ENCODE measurements at places on chromosomes 12 and 14.

DNA sequence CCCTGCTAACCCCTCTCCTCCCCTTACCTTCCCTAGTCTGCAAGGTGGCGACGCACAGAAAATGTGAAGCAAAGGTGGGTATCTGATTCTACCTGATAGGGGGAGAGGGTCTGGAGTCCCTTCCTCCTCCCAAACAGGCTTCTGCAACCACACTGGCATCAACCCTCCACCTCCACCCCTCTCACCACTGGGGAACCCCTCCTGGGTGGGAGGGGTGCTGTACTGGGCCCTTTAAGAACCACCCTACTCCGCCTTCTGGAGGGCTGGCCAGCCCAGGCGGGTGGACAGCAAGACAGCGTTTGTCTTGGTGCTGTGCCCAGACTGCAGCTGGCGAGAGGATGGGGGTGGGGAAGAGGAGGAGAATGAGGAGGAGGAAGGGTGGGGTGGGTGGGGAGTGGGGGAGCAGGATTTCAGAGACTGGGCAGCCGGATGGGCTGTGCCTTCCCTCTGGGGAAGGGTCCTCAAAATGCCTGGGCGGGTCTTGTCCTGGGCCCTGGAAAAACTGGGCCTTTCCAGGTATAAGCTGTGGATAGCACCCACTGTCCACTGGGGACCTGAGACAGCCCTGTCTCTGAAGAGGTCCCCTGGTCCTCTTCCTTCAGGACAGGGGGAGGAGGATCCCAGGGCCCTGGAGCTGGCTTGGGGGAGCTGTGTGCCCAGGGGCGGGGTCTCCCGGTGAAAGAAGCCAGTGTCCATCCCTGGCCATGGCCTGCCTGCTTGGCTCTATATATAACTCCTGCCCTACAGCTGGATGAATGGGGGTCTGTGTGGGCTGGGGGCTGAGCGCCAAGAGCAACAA is 2.8 kb downstream of the TNS2 start:
- DNase-seq = no peak

- no peak for DNase-seq
These were observed at the start of gene EVL for GRCh38 chr14:100065111-100065871. Gene EVL (plus strand): TSS chr14:100065422. CDS start chr14:100065501, 79 bp downstream.

GRCh38 chr12:52437508-52437907 is 3.3 kb upstream of the KRT75 start:
- DNase-seq = no peak

- DNase-seq = peak; percentile 61
These were observed 101.2 kb downstream of the EEA1 start for GRCh38 chr12:92827836-92828431.

DNA sequence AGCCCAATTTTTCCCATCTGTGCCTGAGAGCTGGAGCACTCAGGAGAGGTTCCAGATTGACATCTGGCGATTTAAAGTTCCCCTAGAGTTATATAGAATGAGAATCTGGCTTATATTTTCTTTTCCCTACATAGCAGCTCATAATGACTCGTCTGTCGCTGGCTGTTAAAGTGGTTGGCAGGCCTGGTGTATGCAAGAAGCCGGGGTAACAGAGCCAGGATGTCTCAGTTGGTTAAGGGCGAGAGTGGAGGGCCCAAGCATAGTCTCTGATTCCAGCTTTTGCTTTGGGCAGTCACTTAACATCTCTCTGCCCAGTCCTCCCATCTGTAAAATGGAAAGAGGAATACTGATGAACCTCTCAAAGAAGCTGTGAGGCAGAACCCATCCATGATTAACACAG is 751.6 kb downstream of the NOVA1 start:
- no peak for DNase-seq

- no peak for DNase-seq
These were observed 226.2 kb downstream of the TRHDE start for GRCh38 chr12:72498354-72498753.

- peak; percentile 88 for DNase-seq
These were observed 895 bp upstream of the CCDC88C start for GRCh38 chr14:91418387-91419043.

DNA sequence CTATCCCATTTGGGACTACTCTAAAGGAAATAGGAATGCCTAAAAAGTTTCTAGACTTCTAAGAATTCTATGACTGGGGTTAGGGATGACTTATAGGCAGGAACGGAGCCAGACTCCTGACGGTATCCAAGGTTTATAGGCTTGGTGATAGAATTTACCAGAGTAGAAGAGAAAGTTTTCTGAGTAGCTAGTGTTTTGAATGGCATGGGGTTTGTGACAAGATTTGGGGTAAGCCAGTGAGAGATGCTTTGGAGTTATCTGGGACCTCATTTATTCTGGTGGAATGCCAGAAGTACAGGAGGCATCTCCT is 444.6 kb downstream of the RAD51B start:
- no peak for DNase-seq

DNA sequence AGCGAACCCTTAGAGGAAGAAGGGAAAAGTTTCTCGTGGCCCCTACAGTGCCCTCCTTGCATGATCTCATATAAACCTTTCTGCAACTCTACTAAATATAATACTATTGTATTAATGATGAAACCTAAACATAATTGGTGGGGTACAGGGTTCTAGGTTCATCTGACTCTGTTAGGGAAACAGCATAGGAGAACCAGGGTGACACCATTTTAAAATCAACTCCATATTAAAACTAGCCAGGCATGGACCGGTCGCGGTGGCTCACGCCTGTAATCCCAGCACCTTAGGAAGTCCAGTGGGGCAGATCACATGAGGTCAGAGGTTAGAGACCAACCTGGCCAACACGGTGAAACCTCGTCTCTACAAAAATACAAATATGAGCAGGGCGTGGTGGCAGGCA is 15.0 kb upstream of the RND1 start:
- DNase-seq = no peak

- DNase-seq = no peak
These were observed 422.6 kb downstream of the MDGA2 start for GRCh38 chr14:47252802-47253201.

DNA sequence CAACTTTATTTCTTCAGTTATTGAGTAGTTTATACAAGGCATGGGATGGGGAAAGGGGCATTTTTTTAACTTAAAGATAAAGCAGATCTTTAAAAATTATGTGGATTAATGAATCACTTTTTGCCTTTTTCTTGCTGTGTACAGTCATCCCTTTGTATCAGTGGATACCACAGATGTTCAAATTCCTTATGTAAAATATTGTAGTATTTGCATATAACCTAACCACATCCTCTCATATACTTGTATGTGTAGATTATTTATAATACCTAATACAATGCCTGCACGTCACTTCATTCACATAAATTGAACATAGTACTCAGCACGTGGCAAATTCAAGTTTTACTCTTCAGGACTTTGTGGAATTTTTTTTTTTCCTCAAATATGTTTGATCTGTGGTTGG is 66.5 kb upstream of the MON2 start:
- DNase-seq = no peak

DNA sequence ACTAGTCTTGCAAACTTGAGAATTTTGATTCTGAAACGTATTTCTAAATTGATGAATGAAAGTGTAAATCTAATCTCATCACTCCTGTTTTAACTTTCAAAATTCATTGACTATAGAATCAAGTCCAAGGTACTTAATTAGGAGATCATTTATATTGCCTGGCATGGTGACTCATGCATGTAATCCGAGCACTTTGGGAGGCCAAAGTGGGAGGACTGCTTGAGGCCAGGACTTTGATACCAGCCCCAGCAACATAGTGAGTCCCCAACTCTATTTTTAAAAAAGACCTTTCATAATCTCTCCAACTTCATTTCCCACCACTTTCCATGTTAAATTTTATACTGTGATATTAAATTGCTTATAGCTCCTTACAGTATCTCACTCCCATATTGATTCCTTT is 3.0 kb upstream of the MIPOL1 start:
- no peak for DNase-seq

DNA sequence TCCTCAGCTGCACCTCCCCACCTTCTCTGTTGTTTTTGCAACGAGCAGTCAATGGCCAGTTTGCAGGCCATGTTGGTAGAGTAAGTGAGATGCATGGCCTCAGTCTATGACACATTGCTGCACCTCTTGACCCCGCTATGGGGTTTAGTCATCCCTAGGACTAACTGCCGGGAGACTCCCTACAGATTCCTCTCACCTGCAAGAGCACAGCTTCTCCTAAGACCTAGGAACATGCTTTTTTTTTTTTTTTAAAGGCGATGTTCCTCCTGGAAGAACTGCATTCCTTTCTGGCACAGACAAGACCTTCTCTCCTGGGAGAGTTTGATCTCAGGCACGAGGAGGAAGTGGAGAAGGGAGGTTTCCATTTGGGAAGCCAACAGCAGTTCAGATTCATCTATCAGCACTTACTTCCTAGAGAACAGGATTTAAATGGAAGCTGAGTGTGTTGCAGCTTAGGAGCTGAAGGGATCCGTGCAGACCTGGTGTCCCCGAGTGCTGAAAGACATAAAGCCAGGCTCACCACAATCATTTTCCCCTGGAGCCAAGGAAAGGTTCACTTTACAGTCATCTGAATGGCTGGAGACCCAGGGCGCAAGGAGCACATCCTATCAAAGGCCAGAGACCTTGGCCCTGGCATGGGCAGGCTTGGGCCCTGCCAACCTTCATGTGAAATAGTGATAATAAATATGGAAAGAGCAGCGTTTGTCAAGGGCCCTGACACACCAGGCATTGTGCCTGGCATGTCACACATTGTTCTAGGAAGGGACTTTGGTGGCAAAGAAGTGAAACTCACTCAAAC is 104.1 kb downstream of the LGMN start:
- DNase-seq = no peak

DNA sequence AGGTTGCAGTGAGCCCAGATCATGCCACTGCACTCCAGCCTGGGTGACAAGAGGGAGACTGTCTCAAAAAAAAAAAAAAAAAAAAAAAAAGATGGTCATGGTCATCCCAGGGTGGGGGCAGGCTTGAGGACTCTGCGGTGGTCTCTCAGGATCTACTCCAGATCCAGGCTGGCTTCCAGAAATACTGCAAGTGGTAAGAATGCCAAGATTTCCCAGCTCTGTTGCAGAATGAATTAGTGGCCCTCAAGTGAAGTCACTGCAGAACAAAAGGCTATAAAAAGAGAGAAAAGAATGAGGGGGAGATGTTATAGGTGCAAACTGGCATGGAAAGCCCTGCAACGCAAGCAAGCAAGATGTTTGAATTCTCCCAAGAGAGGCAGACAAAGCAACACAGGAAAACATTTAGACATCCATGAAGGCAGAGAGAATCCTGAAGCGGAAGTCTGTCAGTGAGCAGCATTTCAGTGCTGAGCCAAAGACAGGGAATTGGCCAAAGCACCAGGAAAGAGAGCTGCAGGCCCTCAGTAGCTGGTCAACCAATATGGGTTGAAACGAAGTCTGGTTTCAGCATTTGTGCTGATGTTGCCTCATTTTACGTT is 31.9 kb upstream of the ETFBKMT start:
- no peak for DNase-seq

GRCh38 chr12:91373086-91373485 is 190.5 kb upstream of the DCN start:
- DNase-seq = no peak

GRCh38 chr14:56121816-56122215 is 3.6 kb downstream of the PELI2 start:
- DNase-seq = no peak

GRCh38 chr12:26919216-26919555 is 18.6 kb downstream of the INTS13 start:
- no peak for DNase-seq

GRCh38 chr14:39841088-39841487 is 408.9 kb upstream of the FBXO33 start:
- no peak for DNase-seq

DNA sequence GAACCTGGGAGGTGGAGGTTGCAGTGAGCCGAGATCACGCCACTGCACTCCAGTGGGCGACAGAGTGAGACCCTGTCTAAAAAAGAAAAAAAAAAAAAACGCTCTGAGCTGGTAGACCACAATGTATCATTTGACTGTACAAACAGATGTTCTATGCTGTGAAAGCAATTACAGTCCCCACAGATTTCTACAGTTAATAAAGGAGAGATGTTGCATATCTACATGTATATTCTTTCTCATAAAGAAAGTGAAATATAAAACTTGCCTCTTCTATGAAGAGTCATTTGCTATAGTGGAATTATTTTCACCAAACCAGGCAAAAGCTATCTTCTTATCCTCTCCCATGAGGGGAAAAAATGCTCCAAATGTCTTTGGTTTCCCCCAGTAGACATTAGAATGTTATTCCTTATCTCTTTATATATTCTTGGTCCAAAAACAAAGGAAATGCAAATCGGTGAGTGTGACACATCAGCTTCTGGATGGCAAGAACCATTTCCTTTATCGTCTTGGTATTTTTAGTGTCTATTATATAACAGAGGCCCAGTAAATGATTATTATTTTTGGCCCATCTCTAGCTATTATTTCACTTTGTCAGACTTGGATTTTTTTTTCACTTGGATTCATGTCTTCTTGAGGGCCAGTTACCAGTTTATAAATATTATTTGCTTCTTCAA is 230.4 kb downstream of the SSPN start:
- no peak for DNase-seq

- DNase-seq = peak; percentile 48
These were observed 194.6 kb downstream of the PAX9 start for GRCh38 chr14:36856095-36856878.

DNA sequence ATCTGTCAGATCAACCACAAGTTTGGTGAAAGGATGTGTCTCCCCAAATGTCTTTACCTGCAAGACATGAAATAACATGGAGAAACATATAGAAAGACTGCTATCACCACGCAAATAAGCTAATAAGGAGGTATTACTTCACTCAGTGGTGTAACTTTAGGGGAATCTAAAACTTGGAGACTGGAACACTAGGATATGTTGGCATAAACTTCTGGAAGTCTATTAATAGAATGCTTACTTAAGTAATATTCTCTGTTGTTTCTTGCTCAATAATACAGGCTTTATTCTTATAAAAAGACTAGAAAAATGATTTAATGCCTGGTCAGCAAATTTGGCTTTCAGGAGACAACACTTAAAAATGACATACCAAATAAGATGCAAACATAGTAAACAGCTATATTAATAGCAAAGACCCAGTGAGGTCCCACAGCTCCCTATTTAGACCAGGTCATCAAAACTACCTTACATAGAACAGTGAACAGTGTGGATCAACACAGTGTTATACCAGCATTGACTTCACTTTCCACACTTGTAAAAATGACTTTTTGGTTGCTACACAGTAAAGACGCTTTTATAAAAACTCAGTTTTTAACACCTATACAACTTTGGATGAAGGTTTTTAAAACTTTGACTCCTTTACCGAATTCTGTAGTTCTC is 18.9 kb upstream of the HAL start:
- no peak for DNase-seq

- no peak for DNase-seq
These were observed 4.2 kb upstream of the SPIC start for GRCh38 chr12:101470939-101471338.

- DNase-seq = no peak
These were observed 83.2 kb downstream of the MYRFL start for GRCh38 chr12:69908203-69908602.

DNA sequence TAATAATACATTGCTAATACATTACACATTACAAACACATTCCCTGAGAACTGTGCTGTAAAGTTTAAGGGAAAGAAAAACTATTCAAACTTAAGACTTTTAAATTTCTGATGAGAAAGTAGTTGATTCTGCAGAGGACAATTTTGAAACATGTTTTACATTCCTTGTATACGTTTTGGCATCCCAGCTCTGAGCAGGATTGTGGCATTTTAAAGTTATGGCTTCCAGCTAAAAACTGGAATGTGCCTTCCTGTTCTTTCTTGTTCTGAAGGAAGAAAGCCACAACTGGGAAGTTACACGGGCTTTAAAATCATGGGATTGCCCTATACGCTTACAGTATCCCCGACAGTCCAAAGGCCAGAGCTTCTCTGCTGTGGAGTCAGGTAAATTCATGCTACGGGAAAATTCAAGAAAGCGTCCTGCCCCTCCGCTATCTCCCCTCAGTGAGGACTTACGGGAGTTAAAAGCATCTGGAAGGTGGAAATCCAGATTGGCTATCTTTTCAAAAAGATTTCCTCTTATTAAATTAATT is 10.8 kb upstream of the KLHL42 start:
- no peak for DNase-seq

All from Caco-2 (cell line).